NCI-H1694 treated with DMSO at 0.1 percent for 48 hours (cell line): ENCODE measurements at places on chromosomes 1 and 21.
A peak's percentile ranks its signal among the peaks of the same experiment; 100 is the strongest.

DNA sequence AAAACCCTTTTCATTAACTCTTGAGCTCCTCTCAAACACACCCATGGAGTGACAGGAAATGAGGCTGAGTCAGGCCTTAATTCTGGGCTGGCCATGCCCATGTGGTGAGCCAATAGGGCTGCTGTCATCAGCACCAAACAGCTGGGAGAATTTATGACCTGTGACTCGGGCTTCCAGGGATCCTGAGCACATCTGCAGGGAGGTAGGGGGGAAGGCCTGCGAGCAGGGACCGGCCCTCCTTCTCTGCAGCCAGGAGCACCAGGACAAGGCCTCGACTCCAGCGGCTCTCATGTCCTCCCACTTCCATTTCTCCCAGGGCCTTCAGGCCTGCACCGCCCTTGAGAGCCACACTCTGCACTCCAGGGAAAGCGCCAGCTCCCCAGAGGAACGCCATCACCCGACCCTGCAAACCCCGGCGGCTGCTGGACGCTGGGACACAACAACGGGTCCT lies 14.6 kb downstream of the RIPK4 start:
- no peak for DNase-seq

DNA sequence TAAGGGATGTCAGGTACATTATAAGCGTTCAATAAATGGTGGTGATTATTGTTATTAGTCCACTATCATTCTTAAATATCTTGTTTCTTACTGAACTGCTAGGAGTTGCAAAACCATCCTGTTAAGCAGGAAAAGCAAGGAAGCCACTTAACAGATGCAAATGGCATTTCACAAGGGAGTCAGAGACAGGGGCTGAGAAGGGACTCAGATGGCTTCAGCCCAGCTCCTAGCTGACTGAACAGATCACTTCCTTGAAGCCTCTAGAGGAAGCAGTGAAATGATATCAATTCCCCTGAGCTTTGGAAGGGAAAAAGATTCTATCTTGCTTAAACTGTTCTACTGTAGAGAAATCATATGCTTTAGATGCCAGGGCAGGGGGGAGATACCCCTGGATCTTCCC lies 151.5 kb downstream of the ST6GALNAC5 start:
- DNase-seq = no peak

DNA sequence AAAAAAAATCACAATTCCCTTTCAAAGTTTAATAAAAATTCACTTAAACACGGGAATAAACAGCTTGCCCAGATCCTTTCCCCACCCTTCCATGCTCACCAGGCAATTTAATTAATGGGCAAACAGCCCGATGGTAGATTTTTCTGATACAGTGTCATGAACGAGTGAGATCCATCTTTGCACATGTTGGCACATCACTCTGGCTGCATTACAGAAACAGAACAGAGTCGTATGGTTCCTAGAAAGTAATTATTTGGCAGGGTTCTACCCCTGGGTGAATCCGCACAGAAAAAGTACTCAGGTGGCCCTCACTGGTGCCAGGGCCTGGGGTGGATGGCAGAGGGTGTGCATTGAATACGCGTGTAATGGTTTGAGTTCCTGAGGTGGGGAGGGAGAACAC lies 24.6 kb upstream of the OVAAL start:
- DNase-seq = peak; percentile 35

DNA sequence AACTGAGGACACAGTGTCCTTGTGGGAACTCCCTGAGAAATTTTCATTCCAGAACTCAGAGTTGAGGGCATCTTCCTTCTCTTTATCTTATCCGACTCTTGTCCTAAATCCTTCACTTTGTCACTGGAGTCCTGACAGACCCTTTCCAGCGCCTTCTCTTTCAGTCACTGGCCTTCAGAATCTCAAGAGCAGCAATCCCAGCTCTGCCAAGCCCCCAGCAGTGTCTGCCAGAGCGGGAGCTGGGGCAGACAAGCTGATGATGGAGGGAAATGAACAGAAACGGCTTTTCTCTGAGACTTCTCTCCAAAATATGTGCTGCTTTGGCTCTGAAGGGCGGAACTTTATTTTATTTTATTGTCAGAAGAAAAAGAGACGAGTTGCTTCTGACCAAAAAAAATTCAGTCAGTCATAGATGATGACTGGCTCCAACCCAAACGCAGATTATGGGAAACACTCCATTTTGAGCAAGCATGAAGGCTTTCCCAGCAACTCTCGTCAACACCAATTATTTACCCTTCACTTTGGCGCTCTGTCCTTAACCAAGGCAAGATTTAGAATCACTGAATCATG lies 32.2 kb downstream of the MIS18A start:
- DNase-seq = no peak

- no peak for DNase-seq
Measured at GRCh38 chr1:48251323-48251722, 28.8 kb downstream of the SLC5A9 start.

DNA sequence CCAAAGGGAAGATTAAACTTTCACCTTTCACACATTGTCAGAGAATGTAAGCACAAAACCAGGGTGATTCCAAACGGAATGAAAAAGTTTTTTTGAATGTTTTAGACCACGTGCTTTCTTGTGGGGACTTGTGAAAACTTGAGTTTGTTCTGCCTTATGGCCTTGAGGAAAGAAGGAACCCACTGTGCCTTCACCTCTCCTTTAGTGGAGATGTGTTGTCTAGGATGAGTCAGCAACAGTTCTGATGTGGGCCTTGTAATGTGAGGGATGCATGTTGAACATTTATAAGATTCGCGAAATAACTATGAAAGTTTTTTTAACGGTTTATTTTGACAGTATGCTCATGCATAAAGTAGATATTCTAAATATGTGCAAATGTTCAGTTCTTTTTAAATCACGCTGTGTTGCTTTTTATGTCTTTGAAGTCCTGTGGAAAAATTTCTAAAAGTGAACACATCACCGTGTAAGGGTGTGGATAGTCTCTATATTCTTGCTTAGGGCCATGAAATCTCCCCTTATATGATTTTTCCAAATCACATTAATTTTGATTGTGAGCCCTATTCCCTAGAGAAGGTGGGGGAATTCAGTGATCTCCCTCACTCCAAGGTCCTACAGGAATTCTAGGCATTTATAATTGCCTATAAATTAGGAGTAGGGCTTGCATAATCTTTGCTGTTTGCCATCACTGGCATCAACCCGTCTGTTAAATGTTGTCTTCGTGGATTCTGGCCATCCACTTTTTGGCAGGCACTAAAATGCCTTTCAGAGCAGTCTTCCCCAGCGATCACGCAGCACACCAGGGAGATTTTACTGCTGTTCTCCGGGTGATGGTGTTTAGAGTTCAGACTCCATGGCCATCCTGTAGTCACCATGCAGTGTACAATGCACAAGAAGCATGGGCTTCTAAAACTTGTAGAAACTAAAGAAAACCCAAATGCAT lies 47.4 kb downstream of the PLA2G4A start:
- no peak for DNase-seq

DNA sequence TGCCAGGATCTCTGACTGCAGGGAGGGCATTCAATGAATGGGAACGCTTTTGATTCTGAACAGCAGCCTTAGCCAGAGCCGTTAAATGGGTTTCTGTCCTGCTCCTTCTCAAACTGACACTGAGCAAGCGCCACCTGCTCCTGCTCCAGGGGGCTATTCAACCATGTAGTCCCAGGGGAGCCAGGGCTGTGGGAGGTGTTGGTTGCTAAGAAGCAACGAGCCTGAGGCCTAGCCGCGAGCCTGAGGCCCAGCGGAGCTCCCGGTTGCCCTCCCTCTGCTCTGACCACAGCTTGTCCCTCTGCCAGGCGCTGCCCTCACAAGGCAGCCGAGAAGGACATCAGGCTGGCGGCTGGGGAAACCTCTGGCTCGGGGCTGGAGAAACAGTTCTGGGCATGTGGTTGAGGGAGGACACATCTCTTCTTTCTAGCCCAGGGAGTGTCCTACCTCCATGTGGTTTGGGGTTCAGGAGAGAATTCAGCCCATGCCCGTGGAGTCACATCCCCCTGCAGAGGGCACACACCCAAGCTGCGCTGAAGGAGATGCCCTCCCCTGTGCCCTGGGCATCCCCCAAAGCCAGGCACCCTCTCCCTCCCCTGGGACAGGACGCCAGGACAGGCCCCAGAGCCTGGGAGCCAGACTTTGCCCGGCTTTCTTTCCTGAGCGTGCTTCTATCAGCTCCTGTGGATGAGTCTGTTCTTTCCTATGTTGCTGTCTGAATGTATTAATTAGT lies 18.0 kb downstream of the PCP4 start:
- peak; percentile 83 for DNase-seq
